ENCODE measurements at places on chromosomes 7 and 10.

DNA sequence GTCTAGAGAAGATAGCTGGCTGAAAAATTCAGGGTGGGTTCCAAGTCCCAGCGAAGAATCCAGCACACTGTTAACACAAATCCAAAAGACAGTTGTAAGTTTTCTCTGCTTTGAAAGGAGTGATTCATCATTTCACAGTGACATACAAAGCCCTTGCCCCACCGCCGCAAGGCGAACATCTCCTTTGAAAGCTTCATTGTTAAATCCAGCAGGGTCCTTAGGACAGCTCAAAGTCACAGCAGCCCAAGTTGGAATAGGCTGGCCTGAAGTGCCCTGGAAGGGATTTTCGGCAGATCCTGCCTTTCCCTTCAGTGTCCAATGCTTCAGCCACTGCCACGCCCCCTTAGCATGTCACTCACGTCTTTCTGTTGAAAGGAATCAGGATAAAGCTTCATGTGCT is 526.1 kb downstream of the CALN1 start:
- DNase-seq: no peak

DNA sequence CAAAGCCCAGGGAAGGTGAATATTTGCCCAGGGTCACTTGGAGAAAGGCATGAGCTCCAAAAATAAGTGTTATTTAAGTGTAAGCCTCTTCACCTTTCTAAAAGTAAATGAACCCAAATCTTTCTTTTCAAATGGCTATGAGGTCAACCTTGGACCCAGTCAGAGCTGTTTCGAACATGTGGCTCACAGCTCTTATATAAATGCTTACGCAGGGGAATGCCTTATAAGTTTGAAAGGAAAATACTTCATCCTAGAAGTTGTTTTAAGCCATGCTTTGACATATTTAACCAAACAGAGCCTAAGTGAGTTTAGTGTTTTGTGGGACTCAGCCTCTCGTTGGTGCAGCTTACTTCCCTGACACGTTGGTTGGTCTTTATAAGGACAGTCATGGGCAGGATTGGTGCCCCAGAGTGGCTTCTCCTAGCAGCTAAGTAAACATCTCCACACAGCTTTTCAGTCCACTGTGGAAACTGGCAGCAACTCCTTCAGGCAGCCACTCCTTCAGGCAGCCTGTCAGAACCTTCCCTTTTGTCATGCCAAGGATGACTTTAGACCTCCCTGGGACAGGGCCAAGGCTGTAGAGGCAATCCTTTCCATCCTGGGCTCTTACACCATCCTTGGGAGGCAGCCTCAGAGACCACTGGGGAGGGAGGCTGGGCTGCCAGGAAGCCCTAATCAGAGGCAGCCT is 43.6 kb downstream of the MINDY4 start:
- DNase-seq: no peak

DNA sequence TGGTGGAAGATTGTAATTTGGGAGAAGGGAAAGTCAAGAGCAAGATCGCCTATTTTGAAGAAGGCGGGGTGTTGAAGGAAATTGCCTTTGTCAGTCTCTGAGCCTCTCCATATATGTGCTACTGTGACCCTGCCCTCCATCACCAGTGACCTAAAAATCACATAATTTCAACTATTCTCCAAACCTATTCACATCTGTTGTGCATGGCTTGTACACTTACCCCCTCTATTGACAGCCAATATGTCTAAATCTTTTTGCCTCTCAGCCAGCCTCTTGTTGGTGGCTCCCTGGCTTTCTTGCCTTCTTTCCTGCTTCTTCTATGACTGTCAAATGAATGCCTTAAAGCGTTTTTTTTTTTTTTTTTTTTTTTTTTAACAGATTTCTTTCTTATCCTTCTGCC is 295.6 kb downstream of the AUTS2 start:
- DNase-seq: no peak

GRCh38 chr7:128948312-128948973 is 10.7 kb downstream of the IRF5 start:
- no peak for DNase-seq

DNA sequence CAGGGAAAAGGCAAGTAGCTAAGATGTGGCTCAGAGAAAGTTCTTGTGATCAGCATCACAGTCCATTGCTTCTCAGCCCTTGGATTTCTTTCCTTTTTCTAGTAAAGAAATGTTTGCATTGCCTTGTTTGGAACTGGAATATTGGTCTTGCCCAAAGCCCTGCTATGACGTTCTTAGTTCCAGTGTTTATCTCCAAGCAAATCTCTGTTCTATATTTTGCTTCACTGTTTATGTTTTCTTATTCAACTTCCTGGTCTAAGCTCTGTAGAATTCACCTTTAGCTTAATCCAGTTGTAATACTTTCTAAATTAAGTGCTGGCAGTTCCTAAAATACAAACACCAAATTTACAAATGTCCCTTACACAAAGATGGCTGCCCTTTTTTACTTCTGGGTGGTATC is 88.7 kb upstream of the ZNF438 start:
- no peak for DNase-seq

DNA sequence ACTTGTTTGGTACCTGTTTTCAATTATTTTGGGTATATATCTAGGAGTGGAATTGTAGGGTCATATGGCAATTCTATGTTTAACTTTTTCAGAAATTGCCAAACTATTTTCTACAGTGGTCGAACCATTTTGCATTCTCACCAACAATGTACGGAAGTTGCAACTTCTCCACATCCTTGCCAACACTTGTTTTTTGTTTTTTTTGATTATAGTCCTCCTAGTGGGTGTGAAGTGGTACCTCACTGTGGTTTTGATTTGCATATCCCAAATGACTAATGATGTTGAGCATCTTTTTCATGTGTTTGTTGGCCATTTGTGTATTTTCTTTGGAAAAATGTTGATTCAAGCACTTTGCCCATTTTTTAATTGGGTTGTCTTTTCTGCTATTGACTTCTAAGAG is 122.1 kb downstream of the RPS24 start:
- DNase-seq: no peak

DNA sequence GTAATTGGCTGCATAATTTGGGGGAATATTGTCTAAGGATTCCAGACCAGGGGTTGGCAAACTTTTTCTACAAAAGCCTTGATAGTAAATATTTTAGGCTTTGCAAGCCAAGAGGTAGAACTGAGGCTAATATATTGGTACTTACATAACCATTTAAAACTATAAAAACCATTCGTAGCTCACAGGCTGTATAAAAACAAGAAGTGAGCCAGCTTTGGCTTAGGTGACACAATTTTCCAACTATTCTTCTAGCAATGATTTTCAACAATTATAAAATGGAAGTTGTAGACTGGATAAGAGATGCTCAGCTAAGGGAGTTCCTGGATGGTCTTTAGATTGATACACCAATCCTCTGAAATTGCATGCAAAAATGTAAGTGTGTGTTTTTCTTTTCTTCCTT is 1.4 kb downstream of the GPR141 start:
- no peak for DNase-seq

DNA sequence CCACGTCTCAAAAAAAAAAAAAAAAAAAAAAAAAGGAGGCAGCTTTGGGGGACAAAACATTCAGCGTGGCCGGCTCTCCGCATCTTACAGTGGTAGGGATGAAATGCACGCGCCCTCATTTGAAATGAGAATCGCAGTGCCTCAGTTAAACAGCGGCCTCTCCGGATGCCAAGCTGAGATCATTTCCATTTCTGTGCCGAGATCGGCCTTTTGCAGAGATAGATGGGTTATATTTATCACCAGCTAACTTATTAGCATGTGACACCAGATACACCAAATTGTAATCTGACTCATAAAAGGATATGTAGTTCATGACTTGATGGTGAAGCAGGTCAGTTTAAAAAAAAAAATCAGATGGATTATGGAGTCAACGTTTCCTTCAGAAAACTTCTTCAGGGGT is 138.7 kb downstream of the CUX1 start:
- DNase-seq: no peak

- no peak for DNase-seq
These were observed 14.6 kb upstream of the ST7 start for GRCh38 chr7:116938678-116939077.

DNA sequence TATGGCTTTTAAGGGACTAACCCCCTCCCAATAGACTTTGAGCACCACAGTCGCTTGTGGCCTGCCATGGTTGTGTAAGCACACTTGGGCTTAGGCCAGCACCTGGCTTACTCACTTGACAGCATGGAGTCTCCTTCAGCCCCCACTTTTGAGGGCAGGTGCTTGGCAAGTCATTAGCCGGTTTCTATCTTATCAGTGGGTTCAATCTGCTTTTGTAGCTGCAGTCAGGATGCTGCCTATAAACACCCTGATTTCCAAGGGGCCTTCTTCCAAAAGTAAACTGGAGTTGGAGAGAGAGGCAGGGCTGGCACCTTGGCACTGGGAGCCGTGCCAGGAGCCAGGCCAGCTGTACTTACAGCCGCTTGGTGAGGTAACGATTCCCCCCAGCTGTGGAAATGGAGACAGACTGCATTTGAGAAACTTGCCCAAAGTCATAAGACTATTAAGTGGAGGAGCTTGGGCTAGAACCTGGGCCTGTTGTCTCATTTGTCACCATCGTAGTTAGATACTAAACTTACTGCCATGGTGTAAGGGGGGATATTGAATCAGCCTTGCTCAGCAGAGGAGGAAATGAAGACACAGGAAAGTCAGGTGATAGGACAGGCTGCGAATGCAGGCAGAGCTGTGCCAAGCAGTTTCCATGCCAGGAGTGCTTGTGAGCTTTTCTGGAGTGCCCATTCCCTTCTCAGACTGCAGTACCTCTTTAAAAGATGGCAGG is 92.2 kb upstream of the EFCAB10 start:
- DNase-seq: no peak

- no peak for DNase-seq
These were observed 151.3 kb downstream of the NEBL start for GRCh38 chr10:20745556-20746375.

DNA sequence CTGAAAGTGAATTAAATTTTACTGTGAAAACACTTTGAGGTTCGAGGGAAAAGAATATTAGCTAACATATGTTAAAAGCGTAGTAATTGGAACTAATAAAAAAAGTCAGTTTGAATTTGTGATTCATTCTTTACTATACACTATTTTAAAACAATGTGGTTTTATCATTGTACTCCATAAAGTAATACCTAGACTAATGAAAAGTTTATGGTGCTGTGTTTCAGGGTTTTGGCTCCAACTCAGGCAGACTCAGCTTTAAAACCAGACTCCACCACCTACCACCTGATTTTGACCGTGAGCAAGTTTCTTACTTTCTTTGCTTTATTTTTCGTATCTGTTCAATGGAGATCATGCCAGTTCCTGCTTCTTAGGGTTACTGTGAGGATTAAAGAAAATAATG is 9.2 kb upstream of the PRTFDC1 start:
- DNase-seq: no peak

DNA sequence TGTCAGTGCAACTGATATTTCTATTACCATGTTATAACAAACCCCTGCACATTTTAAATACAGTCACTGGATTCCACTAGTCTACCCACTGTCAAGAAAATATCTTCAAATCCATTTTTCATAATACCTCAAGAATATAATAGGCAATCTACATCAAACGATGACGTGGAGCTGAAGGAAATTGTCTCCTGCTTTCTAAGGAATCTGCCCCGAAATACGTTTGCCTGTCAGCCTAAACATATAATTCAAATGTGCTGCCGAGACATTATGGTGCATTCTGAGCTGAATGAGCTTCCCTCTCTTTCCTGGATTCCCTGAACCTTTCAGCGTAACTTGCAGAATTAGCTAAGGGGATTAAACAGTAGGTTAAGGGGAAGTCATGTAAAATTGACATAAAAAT is 306.8 kb downstream of the SORCS1 start:
- no peak for DNase-seq

DNA sequence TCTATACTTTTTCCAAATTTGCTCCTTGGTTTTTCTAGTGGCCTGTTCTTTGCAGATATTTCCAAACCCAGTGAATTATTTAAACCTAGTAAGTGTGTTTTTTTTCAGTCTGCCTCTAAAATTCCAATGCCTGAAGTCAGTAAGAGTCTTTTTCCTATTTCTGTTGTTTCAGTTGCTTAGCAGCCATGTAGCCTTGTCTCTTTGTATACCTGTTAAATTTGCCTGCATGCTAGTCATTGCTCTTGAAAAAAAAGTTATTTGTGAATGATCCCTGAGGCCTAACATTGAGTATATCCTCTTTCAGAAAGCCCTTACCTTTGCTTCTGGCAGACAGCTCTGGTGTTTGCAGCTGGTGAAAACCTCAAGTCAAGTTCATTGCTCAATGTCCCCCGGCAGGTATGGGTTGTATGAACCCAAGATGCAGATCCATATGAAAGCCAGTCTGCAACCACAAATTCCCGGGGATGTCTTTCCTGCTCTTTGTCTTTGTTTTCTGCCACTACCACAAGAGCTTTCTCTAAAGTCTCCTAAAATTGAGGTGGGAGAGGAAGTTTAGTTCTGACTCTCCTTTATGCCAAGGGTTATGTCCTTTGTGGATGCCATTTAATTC is 35.7 kb downstream of the CH25H start:
- DNase-seq: no peak

GRCh38 chr10:1544209-1544673 is 193.1 kb downstream of the ADARB2 start:
- DNase-seq: no peak

- DNase-seq: no peak
These were observed 32.9 kb downstream of the ZNF775 start for GRCh38 chr7:150412016-150412415.

GRCh38 chr7:47635091-47636080 is 53.5 kb upstream of the TNS3 start:
- DNase-seq: no peak

- no peak for DNase-seq
These were observed 146.6 kb upstream of the FRMD4A start for GRCh38 chr10:14477408-14477710.
